ENCODE measurements at places on chromosomes 5 and 9. TPM values are rescaled to one million over a fixed set of nuclear protein-coding genes. Genes with fewer than 3 reads are reported as not detected.

GRCh38 chr9:2192356-2192979 is 177.3 kb downstream of the SMARCA2 start:
- H3K4me3 ChIP-seq: no peak overlapping the region
- H3K4me1 ChIP-seq: no peaks in the 10 kb centered on the region
- peaks cover 62% of the 10 kb centered on the region for H3K36me3 ChIP-seq
- no peaks in the 10 kb centered on the region for H3K27me3 ChIP-seq
- no peak overlapping the region for H3K27ac ChIP-seq

- H3K27ac ChIP-seq: no peak overlapping the region
- no peaks in the 10 kb centered on the region for H3K27me3 ChIP-seq
- DNase-seq: peak; percentile 49
- peaks cover 98% of the 10 kb centered on the region for H3K36me3 ChIP-seq
Observed at GRCh38 chr9:133103987-133104505, 17.0 kb downstream of the RALGDS start.

- H3K4me3 ChIP-seq: peak overlapping the region; percentile 64
- peak; percentile 58 for DNase-seq
- no peaks in the 10 kb centered on the region for H3K36me3 ChIP-seq
- peaks cover 3% of the 10 kb centered on the region for H3K4me1 ChIP-seq
Observed at GRCh38 chr9:1049641-1050040, 516 bp upstream of the DMRT2 start.

DNA sequence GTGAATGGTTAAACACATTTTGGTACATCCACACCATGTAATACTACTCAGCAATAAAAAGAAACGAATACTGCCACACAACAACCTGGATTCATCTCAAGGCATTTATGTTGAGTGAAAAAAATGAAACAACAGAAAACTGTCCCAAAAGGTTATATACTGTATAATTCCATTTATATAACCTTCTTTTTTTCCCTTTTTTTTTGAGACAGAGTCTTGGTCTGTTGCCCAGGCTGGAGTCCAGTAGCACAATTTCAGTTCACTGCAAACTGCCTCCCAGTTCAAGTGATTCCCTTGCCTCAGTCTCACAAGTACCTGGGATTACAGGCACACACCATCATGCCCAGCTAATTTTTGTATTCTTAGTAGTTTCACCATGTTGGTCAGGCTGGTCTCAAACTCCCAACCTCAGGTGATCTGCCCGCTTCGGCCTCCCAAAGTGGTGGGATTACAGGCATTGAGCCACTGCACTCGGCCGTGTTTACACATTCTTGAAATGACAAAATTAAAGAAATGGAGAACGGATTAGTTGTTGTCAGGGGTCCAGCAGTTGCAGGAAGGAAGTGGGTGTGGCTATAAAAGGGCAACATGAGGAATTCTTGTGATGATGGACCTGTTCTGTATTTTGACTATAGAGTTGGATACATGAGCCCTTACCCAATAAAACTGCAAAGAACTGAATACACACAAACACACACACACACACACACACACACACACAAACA is 17.4 kb downstream of the PPP6C start:
- no peak overlapping the region for H3K27ac ChIP-seq
- peaks cover 2% of the 10 kb centered on the region for H3K36me3 ChIP-seq
- no peaks in the 10 kb centered on the region for H3K27me3 ChIP-seq
- H3K4me3 ChIP-seq: no peak overlapping the region

SLC12A2 gene
- 16.9 TPM for total RNA-seq

All from psoas muscle (tissue), 8 donors.